ENCODE measurements at places on chromosomes 7 and 10. TPM values are rescaled to one million over a fixed set of nuclear protein-coding genes. Genes with fewer than 3 reads are reported as not detected.

GRCh38 chr10:117167346-117167788 lies 29.3 kb upstream of the VAX1 start:
- H3K4me3 ChIP-seq = peak overlapping the region; percentile 57
- no peaks in the 10 kb centered on the region for H3K36me3 ChIP-seq

DNA sequence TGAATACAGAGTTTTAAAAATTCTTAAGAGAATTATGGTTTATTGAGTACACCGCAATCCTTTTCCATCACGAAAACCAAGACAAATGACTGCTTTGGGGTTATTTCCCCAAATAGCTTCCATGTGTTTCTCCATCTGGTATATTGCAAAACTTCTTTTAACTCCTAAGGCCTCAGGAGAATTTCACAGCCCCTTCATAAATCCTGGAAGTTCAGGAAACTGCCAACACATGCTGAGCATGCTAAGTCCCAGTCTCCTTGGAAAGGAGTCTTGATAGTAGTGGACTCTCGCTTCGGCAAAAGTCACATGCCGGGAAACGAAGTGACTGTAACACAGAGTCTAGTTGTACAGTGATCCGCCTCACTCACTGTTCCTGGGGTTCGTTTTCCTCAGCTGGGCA lies 88.1 kb upstream of the RSU1 start:
- no peaks in the 10 kb centered on the region for H3K4me1 ChIP-seq
- H3K27me3 ChIP-seq = no peaks in the 10 kb centered on the region
- no peak overlapping the region for H3K27ac ChIP-seq
- H3K4me3 ChIP-seq = no peak overlapping the region
- H3K36me3 ChIP-seq = no peaks in the 10 kb centered on the region

TFPI2 gene
- total RNA-seq = 19.8 TPM

- no peaks in the 10 kb centered on the region for H3K36me3 ChIP-seq
- no peaks in the 10 kb centered on the region for H3K27me3 ChIP-seq
- no peaks in the 10 kb centered on the region for H3K4me1 ChIP-seq
- no peak overlapping the region for H3K4me3 ChIP-seq
- no peak for DNase-seq
- no peak overlapping the region for H3K27ac ChIP-seq
Observed at GRCh38 chr10:43251419-43252165, 15.3 kb downstream of the RASGEF1A start.

RPEL1 gene
- not detected for total RNA-seq

Data from thoracic aorta (tissue), 2 donors.